Stimulated activated CD8-positive, alpha-beta memory T cell treated with anti-CD3 and anti-CD28 coated beads, Interleukin-15, amount 100 ng/mL, for 48 hours (primary cell): ENCODE measurements at places on chromosomes 11 and 22.

DNA sequence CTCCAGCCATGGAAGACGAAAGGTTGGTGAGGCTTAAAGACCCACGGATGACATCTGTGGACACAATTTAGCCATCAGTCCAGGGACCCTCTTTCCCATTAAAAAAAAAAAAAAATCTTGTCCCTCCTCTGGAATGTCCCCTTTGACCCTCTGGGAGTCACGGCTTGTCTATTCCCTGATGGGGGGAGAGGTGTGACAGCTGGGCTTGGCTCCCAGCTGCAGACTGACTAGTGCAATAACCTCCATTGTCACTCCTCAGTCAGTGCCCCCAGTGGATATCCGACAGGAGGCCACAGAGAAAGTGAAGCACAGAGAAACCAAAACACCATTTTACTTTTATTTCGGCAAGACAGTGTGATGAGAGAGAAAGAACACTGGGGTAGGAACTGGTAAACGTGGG lies 2.7 kb upstream of the VSIG2 start:
- DNase-seq, result no peak

GRCh38 chr11:4768094-4768493 lies 1.6 kb downstream of the OR51F1 start:
- no peak for DNase-seq

DNA sequence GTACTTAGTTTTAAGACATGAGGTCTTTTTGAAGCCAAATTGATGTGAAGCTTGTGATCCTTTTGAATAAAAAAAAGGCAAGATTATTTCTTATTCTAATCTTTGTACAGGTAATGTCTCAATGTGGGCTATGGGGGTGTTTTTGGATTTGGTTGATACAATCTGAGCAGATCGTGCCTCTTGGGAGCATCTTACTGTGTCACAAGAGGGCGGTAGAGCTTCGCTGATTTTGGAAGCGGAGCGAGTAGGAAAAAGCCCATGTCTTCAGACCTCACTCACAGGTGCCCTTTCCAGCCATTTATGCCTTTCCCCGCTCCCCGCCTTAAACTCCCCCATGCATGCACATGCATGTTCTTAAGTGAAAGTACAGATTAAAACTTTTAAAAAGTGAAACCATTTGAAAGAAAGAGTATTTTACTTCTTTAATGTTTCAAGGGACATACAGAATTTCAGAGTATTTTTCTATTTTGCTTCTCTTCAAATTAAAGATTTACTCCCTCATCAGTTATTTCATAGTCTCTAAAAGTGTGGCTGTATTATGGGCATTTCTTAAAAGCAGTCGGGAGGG lies 18.8 kb downstream of the DDX25 start:
- DNase-seq, result peak; percentile 18

DNA sequence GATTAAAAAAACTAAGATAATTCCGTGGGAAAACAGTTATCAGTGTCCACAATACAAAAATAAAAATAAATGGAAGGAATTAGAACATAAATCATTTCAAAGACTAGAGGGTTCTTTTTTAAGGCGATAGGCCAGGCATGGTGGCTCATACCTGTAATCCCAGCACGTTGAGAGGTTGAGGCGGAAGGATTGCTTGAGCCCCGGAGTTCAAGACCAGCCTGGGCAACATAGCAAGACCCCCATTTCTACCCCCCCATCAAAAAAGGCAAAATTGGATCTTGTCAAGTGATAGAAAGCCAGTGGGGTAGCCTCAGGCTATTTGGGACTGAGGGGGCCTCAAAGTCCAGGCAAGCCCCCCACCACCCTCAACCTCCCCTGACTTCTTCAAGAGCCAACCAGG lies 20.6 kb upstream of the POLA2 start:
- DNase-seq, result no peak

DNA sequence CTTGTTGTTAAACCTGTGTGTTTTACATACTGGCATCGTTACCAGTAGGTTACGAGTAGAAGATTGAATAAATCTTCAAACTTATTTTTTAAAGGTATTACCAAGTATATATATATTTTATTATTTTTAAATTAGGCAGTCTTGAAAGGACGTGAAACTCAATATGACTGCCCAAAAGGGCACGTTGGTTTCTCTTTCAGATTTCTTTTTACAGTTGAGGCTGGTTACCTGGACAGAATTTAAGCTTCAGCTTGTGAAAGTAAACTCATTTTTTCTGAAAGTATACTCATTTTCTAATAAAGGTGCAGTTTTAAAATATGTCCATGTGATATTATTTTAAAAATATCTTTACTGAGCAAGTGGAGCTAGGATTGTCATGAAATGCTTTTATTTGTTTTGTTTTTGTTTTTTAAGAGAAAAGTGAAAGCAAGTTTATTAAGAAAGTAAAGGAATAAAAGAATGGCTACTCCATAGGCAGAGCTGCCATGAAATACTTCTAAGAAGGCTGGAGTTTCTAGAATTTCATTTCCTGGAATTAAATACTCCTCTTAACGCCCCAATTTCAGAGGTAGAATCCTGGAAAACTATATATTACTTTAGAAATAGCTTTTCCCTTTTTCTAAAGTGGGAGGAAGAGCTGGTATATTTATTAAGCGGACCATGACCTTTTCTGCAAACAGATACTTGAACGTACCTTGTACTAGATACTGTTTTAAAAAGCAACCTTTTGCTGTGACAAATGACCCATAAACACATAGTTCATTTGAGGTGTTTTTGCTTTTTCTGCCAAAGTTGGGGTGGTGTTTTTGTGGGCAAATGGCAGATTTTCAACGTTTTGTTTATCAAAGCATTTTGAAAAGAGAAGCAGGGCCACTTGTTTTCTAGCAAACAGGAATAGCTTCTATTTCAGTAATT lies 1.9 kb downstream of the FBXO7 start:
- no peak for DNase-seq

DNA sequence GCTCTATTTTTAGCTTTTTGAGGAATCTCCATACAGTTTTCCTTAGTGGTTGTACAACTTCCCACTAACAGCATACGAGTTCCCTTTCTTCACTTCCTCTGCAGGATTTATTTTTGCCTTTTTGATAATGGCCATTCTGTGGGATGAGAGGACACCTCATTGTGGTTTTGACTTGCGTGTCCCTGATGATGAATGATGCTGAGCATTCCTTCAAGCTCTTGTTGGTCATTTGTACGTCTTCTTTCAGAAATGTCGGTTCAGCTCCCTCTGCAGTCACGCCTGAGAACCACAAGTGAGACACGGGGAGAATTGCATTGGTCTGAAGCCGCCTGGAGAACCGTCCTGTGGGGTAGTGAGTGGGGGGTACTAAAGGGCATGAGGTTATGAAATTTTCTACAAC lies 2.0 kb upstream of the KRTAP5-10 start:
- DNase-seq, result no peak

DNA sequence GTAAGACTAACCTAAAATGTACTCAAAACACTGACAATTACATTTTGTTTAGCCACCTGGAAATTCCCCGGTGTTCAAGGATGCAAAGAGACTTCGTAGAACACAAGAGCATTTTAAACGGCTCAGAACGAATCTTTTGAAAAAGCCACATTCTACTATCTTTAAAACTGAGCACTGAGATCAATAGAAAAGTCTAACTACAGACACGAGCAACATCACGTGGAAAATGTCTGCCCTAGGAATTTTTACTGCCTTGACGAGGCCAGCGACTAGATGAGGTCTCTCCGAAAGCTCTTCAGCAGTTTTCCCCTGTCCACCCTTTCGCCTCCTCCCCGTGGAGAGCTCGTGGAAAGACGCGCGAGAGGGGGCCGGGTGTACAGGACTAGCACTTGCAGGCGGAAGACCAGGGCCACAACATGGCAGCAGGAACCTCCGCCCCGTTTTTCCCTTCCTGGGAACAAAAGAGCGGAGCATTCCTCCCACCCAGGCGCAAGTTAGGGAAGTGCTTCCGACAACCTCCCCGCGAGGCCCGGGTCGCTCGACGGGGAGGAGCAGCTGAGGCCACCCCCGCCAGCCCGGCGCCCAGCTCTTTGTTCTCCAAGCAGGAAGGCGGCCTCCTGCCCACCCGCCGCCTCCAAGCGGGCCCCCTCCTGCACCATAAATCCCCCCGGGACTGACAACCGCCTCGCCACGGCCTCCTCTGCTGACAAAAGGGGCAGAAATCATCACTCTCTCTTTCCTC lies 1.1 kb downstream of the EIF4G2 start:
- DNase-seq, result peak; percentile 32

DNA sequence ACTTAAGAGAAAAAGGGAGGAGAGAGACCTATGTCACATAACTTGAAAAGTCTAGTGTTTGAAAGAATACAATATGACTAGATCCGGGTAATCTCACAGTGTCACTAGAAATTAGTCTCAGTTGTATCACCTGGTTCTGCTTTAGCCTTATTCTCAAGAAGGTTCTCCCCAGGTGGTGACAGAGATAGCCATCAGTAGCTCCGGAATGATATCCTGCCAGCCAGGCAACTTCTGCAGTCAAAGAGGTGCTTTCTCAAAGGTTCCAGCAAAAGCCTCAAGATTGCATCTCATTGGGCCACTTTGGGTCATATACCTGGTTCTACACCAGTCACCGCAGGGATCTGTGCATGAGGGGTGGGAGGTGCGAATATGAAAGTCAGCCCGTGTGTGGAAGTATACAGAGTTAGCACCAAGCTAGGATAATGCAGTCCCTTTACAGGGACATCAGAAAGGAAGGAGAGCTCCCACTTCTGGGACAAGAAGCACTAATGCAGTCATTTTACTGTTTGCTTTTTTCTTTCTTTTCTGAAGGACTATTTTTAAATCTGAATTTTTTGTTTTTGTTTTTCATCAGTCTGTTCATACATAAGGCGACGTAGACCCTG lies 61.1 kb downstream of the CYB5R2 start:
- no peak for DNase-seq

- no peak for DNase-seq
Measured at GRCh38 chr11:129950101-129951091, 52.2 kb downstream of the PRDM10 start.

DNA sequence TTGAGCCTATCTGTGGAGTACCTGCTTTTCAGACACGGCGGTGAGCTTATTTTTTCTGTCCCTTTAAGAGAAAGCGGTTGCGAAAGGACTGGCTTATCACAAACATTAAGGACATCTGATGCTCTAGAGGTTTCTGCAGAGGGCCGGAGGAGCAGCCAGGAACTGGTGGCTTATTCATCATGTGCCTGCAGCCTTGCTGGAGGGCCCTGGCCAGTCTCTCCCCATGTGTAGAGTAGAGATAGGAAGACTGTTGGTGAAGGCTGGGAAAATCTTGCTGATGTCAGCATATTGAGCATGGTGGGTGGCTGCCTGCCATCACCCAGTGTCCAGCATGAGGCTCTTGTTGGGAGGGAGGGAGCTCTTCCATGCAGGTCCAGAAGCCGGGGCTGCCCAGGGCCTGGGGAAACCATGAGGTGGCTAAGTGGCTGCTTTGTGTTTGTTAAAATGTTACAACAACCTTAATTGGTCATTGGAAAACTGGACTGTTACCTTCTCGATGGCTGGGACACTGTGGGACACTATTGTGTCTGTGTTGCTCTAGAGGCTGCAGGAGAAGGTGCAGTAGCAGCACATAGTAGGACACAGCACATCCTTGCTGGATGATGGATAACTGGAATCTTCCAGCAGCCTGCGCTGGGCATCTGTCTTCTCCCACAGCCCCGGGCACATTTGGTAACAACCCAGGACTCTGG lies 54.3 kb downstream of the TSPAN18 start:
- no peak for DNase-seq

- no peak for DNase-seq
Measured at GRCh38 chr11:69648679-69649575, 8.0 kb downstream of the CCND1 start.

- DNase-seq, result peak; percentile 62
Measured at GRCh38 chr11:74024261-74025029, 15.6 kb upstream of the UCP3 start.

DNA sequence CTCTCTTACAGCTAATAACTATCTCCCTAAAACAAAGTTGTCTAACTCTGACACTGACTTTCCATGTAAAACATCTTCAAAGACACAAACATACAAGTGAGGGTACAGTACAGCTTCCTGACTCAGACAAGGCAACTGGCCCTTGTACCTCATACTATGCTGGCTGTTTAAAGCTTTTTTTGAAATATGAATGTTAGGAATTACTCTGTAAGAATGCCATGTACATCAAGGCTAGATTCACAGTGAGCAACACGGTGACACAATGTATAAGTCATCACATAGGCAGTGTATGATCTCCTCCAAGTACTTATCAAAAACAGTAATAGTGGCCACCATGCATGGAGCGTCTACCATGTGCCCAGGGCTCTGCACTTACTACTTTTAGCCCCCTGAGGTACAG lies 28.6 kb downstream of the ALG8 start:
- no peak for DNase-seq

DNA sequence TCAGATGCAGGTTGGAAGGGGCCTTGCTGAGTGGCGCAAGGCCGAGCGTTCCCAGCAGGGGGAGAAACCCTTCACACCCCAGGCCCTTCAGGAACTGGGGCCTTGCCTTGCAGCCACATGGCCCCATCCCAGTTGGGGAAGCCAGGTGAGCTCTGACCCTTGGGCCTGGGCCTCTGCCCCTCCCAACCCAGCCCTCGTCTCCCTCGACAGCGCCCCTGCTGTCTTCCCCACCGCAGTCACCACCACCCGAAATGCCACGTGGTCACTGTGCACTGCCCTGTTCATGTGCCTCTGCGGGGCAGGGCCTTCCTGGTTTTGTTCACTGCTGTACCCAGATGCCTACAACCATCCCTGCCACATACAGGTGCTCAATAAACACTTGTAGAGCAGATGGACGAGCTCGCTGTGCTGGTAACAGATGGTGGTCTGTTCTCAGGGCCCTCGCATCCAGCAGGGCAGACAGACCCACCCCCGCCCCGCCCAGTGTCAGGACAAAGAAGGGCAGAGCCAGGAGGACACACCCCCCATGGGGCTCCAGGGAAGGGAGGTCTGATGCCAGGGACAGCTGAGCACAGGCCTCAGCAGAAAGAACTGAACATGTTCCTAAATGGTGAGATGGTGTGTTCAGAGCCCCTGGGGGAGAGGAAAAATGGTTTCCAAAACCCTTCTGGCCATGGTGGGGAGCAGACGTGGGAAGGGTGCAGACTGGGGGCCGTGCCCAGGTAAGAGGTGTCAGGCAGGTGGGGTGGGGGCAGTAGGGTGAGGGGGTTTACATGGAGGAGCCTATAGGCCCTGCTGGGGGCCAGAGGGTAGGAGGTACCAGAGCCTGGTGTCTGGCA lies 3.7 kb downstream of the POLR2L start:
- DNase-seq, result no peak

GRCh38 chr22:32870474-32870873 lies 69.0 kb downstream of the TIMP3 start:
- no peak for DNase-seq

GRCh38 chr11:36394926-36395325 lies 98.8 kb downstream of the PRR5L start:
- DNase-seq, result no peak

DNA sequence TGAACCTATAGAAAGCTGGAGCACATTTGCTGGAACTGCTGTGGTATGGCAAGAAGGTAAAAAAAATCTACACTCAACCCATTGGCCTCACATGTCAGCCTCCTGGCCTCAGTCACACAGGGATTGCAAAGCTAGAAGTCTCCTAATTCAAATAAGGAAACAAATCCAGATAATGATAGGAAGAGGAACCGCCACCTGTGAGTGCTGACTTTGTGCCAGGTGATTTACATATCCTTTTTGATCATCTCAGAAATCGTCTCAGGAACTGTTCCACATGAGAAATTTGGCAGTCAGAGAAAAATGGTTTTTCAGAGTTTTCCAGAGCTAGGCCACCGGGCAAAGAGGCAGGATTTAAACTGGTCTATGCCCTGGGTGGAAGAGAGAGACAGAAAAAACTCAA lies 986 bp downstream of the NLRP10 start:
- no peak for DNase-seq
